H4 (cell line): ENCODE measurements at places on chromosomes 11 and 22. TPM values are rescaled to one million over a fixed set of nuclear protein-coding genes. Genes with fewer than 3 reads are reported as not detected.

C11orf87 gene
- total RNA-seq: not detected in 2 replicates

AGBL2 gene
- total RNA-seq: 0.12 TPM in 2 replicates

EXPH5 gene
- 0.49 and 2.1 TPM in 2 replicates for total RNA-seq

C2CD3 gene
- 8.4 and 17.7 TPM in 2 replicates for total RNA-seq

SHISAL1 gene
- total RNA-seq: 7.0 and 8.2 TPM in 2 replicates

CCDC157 gene
- 0.70 and 1.4 TPM in 2 replicates for total RNA-seq

ST3GAL4 gene
- 49.8 and 55.9 TPM in 2 replicates for total RNA-seq

MAJIN gene
- total RNA-seq: not detected in 2 replicates

DAGLA gene
- total RNA-seq: 0.68 and 0.83 TPM in 2 replicates

SLC35E4 gene
- total RNA-seq: 0.56 and 1.8 TPM in 2 replicates

LRRC56 gene
- 0.18 and 0.19 TPM in 2 replicates for total RNA-seq

DNA sequence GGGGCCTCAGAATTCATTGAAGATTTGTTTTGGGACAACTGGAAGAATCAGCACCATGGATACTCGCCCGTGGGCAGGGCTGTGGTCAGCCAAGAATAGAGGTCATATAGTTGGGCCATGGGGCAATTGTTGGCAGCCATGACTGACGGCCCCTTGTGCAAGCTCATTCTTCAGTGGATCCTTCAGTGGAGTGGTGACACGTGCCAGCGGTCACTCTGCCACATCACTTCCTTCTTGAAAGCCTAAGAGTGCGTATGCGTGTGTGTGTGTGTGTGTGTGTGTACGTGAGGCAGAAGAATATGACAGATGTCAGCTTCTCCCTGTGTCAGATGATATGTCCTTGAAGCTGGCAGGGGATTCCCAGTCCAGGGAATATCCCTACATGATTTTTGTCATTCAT is 1.8 kb upstream of the IL18BP start:
- no peak for DNase-seq

GRCh38 chr11:69195824-69196782 is 40.4 kb downstream of the SMIM38 start:
- no peak for DNase-seq

DNA sequence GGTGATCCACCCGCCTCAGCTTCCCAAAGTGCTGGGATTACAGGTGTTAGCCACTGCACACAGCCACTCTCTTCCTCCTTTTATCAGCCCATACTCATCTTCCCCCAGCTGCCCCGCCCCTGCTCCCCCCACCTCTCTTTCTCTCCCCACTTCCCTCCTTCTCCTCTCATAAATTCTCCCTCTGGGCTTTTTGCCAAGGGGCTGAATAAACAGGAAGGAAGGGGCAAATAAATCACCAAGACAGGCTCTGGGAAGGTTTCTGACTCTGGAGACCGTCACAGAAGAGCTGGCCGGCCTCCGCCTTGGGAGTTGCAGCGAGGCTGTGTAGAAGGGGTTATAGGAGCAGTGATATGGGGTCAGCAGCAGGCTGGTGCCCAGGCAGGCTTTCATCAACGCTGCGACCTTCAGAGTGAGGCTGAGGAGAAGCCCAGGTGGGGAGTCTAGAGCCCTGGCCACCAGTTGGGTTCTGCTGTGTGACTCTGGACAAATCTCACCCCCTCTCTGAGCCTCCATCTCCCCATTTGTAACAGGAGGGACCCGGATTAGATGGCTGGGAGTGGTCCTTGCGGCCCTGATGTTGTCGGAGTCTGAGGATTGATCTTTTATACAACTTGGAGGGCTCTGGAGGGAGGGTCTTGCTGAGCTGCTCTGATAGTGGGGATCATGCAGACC is 62.6 kb upstream of the RASD2 start:
- DNase-seq: peak; percentile 70

DNA sequence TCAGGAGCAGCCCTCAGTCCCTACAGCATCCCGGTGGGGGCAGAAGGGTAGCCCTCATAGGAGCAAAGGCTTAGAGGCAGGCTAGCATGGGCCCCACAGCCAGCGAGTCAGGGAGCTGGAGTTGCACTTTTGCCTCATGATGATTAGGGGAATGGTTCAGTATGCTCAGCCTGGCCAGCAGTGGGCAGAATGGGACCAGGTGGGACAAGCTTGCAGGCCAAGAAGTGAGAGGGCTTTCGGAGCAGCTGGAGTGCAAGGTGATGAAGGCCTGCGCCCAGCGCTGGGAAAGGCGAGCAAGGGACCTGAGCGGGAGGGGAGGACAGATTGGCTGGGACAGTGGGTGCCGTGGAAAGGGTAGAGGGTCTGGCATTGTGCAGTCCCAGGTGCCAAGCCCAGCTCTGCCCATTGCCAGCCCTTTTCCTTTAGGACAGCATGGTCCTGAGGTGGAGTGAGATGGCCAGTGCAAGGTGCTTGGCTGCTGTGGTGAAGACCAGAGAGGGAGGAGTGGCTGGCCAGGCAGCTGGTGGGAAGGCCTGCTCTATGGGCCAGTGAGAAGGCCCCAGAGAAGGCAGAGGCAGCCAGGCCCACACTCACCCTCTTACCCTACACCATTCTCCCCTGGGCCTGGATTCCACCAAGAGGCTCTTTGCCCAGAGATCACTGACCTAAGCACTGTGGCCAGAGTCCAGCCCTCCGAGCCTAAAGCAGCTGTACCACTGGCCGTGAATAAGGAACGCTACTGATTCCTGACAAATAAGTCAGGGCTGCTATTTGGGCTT is 47.9 kb upstream of the SUSD2 start:
- DNase-seq: no peak

DNA sequence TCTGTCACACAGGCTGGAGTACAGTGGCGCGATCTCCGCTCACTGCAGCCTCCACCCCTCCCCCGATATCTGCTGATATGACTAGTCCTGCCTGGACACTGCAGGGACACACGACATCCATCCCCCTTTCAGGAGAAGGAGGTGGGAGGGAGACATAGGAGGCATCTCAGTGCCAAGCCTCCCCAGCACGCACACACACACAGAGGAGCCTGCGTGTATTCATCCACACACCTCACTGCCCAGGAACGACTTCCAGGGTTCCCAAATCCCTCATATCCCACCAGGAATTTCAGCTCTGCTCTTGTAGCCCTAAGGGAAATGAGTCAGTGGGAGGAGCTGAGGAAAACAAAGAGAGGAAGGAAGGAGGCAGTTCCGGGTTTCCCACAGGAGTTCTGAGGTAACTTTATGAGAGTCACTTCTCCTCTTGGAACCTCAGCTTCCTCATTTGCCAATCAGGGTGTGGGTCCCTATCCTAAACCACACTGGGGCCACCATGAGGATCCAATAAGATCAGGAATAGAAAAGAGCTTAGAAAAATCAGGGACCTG is 37.2 kb upstream of the ACER3 start:
- peak; percentile 89 for DNase-seq

- DNase-seq: no peak
Observed at GRCh38 chr22:25680956-25681355, 61.0 kb upstream of the MYO18B start.

GRCh38 chr11:58775066-58775708 is 43.4 kb upstream of the GLYAT start:
- no peak for DNase-seq

- no peak for DNase-seq
Observed at GRCh38 chr22:20254975-20255946, 12.9 kb downstream of the RTN4R start.

DNA sequence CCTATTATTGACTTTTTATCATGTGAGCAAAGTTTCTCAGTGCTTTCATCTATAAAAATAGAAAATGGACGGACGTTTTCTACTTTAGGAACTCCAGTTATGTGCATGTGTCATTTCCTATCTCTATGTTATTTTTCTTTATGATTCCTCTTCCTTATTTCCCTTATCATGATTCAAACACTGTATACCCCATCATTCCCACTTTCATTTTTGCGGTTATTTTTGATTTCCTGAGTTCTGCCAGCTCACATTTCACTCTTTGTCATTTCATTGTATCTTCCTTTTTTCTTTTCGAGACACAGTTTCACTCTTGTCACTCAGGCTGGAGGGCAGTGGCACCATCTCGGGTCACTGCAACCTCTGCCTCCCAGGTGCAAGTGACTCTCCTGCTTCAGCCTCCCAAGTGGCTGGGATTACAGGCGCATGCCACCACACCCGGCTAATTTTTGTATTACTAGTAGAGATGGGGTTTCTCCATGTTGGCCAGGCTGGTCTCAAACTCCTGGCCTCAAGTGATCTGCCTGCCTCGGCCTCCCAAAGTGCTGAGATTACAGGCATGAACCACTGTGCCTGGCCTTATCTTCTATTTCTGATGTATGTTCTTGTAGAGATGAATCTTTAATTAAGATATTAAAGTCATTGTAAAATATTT is 21.5 kb downstream of the C11orf58 start:
- DNase-seq: no peak

GRCh38 chr11:132772703-132773545 is 759.4 kb downstream of the OPCML start:
- DNase-seq: no peak

- DNase-seq: no peak
Observed at GRCh38 chr11:80349997-80350396, 909.2 kb upstream of the TENM4 start.

DNA sequence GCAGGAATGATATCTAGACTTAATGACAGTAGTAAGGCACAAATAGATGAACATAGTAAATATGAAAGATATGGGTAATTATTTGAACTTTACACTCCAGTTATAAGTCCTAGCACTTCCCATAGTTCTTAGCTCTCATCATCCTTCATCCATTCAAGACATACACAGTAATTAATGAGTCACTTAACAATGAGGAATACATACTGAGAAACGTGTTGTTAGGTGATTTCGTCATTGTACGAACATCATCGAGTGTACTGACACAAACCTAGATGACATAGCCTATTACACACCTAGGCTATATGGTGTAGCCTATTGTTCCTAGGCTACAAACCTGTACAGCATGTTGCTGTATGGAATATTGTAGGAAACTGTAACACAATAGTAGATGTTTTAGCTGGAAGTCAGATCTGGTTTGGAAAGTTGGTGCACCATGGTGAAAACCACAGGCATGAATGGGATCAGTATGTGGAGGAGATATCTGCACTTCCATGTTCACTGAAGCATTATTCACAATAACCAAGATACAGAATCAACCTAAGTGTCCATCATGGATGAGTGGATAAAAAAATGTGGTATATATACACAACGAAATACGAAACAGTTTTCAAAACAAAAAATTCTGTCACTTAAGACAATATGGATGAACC is 229.9 kb upstream of the PITPNB start:
- no peak for DNase-seq

GRCh38 chr11:26442131-26442530 is 110.2 kb downstream of the ANO3 start:
- peak; percentile 62 for DNase-seq

- DNase-seq: no peak
Observed at GRCh38 chr11:69650081-69650831, 9.3 kb downstream of the CCND1 start.

GRCh38 chr11:113341388-113342165 is 27.2 kb downstream of the TTC12 start:
- no peak for DNase-seq

- peak; percentile 51 for DNase-seq
Observed at GRCh38 chr22:23402275-23403151, 177.6 kb downstream of the IGLL1 start.

- DNase-seq: no peak
Observed at GRCh38 chr22:31291481-31292235, 630 bp downstream of the PIK3IP1 start.

GRCh38 chr11:108588287-108588686 is 5.3 kb downstream of the EXPH5 start:
- DNase-seq: no peak

- peak; percentile 58 for DNase-seq
Observed at GRCh38 chr11:27485930-27486773, 13.6 kb upstream of the LGR4 start.

DNA sequence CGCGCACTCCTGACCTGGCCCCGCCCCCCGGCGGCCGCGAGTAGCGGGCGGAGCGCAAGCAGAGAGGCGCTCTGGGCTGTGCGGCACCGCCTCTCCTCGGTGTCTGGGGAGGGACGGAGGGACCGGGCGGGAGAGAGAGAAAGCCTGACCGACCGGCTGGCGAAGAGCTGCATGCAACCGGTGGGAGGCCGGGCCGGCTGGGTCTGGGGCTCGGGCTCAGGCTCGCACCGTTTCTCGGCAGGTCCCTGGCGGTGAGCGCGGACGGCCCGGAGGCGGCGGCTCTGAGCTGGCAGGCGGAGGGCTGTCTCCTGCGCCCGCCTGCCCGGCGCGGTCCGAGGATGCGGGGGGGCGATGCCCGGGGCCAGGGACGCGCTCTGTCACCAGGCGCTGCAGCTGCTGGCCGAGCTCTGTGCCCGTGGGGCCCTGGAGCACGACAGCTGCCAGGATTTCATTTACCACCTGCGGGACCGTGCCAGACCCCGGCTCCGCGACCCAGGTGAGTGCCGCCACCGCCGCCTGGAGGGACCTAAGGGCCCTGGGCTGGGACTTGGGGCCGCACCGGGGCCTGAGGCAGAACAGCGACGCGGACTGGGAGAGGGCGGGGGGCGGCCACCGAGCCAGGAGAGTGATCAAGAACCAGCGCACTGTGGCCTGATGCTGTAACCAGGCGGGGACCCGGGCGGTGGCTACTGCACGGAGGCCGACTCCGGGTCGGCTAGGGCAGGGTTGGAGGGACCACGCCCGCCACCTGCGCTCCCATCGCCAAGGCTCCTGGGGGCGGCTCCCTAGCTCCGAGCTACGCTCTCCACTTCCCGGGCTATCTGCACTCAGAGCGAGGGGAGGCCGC is at the start of gene SYT9:
Gene SYT9 (plus strand): TSS at position 69 of the 847 bp plus-strand sequence. CDS start 283 bp downstream, at position 352.
- DNase-seq: no peak

- DNase-seq: peak; percentile 70
Observed at GRCh38 chr11:91947215-91947820, 277.3 kb upstream of the FAT3 start.

- DNase-seq: no peak
Observed at GRCh38 chr11:74022546-74022945, 13.7 kb upstream of the UCP3 start.

DNA sequence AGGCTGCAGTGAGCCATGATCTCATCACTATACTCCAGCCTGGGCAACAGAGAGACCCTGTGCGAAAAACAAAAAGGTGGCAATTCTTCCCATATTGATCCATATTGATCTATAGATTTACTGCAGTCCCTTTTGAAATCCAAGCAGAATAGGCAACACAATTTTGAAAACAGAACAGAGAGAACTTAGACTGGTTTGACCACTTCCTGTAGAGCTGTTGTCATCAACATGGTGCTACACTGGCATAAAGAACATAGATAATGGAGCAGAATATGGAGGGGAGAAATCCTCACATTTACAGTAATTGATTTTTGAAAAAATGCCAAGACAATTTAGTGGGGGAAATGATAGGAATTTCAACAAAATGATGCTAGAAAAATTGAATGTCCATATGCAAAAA is 34.1 kb downstream of the GRK3 start:
- no peak for DNase-seq

DNA sequence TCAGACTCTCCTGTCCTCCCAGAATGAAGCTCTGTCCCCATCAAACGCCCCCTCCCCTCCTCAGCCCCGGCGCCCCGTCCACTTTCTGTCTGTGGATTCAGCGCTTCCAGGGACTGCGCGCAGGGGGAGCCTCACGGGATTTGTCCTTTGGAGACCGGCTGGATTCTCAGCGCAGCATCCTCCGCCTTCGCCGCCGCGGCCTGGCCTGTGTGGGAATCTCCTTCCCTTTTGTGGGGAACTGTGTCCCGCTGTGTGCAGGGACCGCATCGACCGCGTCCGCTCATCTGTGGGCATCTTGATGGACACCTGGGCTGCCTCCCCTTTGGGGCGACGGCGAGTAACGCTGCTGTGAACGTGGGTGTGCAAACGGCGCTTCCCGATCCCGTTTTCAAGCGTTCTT is 1.1 kb upstream of the SCT start:
- no peak for DNase-seq
